A549 treated with Mapracorat at 1 μM for 4 hours (cell line): ENCODE measurements at places on chromosomes 12 and 14. TPM values are rescaled to one million over a fixed set of nuclear protein-coding genes. Genes with fewer than 3 reads are reported as not detected.

Gene OTOGL
- not detected in 5 replicates for total RNA-seq

Gene RIC8B
- 7.9 to 11.0 TPM (median 8.8 TPM) in 5 replicates for total RNA-seq

Gene BICDL1
- 3.2 to 4.9 TPM (median 3.8 TPM) in 5 replicates for total RNA-seq

Gene SYNDIG1L
- not detected in 5 replicates for total RNA-seq

Gene FSCB
- not detected in 5 replicates for total RNA-seq

Gene EML5
- 0.39 to 1.0 TPM (median 0.44 TPM) in 5 replicates for total RNA-seq

Gene ASCL1
- total RNA-seq: 0.07 TPM in 1 of 5 replicates, not detected in the others

Gene TCTN1
- 28.3 to 35.2 TPM (median 31.8 TPM) in 5 replicates for total RNA-seq

Gene MAPK1IP1L
- 96.6 to 117 TPM (median 102 TPM) in 5 replicates for total RNA-seq

Gene EPYC
- not detected in 5 replicates for total RNA-seq

Gene KRT6C
- not detected in 5 replicates for total RNA-seq

Gene KRT71
- not detected in 5 replicates for total RNA-seq

Gene ATG2B
- total RNA-seq: 5.7 to 8.3 TPM (median 7.6 TPM) in 5 replicates

Gene SLC6A15
- 3.6 to 5.4 TPM (median 3.8 TPM) in 5 replicates for total RNA-seq

Gene KLRC1
- not detected in 5 replicates for total RNA-seq

Gene CCDC175
- not detected in 5 replicates for total RNA-seq

Gene NOS1
- 0.30 to 0.58 TPM (median 0.49 TPM) in 5 replicates for total RNA-seq
